ENCODE measurements at places on chromosomes 16 and 17.

- no peak for DNase-seq
These were observed 8.4 kb downstream of the SLC25A10 start for GRCh38 chr17:81720267-81721071.

DNA sequence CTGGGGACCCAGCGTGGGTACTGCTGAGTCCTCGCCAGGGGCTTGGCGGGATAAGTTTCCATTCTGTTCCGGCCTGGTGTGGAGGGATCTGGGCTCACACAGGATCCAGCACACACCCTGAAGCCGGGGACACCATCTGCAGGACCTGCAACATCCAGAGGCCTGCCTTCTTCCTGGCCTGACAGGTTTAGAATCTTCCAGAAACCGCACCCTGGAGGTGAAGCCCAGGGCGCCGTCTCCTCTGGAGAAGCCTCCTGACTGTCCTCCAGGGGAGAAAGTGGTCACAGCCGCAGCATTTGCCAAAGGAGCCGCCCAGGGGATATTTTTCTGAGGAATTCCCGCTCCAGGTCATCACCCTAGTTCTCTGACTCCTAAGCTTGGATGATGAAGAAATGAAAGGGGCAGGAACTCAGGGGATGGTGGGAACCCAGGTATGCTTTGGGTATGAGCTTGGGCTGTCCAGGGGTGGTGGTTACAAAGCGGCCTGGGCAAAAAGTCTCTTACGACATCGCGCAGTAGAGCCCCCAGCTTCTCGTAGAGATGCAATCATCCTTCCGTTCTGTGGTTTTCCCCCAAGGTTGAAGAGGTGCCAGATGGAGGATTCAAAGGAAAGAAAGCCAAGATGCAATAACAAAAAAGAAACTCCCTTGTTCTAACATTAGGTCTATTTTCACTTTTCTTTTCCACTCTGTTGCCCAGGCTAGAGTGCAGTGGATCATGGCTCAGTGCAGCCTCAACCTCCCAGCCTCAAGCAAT, 9.1 kb upstream of the CRISPLD2 start:
- no peak for DNase-seq

DNA sequence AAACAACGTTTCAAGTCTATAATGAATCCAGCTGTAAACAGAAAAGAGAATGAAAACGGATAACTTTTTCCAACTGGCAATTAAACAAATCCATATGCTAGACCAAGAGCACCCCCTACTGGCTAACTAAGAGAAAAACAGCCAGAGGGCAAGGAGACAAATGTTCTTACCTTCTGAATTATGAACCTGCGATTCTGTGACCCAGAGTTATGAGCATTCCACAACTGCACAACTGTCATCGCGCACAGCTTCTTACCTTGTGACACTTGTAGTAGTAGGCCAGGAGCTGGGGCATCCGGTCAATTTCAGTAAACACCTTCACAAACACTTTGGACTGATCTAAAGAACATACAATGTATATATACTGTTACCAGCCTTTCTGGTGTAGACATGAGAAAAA, 18.6 kb downstream of the COG7 start:
- peak; percentile 22 for DNase-seq

DNA sequence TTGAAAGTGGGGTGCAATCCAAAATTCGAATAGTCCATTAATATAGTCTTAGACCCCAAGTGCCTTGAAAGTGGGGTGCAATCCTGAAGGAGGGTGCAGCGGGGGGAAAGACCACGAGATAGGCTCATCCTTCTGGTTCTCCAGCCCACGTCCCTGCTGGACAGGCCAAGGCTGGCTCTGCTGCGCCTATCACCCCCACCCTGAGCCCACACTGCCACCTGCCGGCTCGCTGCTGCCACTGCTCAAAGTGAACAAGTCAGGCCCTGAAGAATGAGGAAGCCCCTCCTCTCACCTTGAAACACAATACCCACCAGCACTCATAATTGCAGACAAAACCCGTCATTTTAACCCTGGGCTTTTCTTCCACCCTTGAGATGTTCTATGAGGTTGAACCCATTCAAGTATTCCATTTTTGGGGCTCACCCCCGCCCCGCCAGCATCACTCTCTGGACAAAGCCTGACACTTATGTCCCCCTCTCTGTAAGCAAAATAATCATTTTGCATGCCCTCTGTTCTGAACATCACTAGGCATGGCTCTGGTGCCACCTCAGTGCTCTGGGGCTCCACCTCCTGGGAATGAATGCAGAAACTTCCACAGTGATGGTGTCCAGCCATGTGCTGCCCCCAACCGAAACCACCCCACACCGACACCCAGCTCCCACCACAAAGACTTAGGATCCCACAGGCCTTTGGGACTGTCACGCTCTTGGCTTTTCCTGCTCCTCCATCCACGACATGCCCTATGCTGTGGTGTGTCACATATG, 56.8 kb downstream of the BEAN1 start:
- no peak for DNase-seq
